GM23248 (cell line): ENCODE measurements at places on chromosomes 12 and 14. TPM values are rescaled to one million over a fixed set of nuclear protein-coding genes. Genes with fewer than 3 reads are reported as not detected.

The SERPINA9 gene
- not detected in 2 replicates for total RNA-seq

The LIN7A gene
- total RNA-seq = 1.0 and 1.5 TPM in 2 replicates

The COQ5 gene
- total RNA-seq = 32.6 and 33.0 TPM in 2 replicates

The BLOC1S1 gene
- total RNA-seq = 47.6 and 110 TPM in 2 replicates

The TDP1 gene
- total RNA-seq = 12.6 and 16.3 TPM in 2 replicates

The NXPH4 gene
- 5.6 and 5.7 TPM in 2 replicates for total RNA-seq

The TSHR gene
- not detected in 2 replicates for total RNA-seq

The TSPAN19 gene
- total RNA-seq = not detected in 2 replicates

The GLI1 gene
- 0.63 and 1.8 TPM in 2 replicates for total RNA-seq

DNA sequence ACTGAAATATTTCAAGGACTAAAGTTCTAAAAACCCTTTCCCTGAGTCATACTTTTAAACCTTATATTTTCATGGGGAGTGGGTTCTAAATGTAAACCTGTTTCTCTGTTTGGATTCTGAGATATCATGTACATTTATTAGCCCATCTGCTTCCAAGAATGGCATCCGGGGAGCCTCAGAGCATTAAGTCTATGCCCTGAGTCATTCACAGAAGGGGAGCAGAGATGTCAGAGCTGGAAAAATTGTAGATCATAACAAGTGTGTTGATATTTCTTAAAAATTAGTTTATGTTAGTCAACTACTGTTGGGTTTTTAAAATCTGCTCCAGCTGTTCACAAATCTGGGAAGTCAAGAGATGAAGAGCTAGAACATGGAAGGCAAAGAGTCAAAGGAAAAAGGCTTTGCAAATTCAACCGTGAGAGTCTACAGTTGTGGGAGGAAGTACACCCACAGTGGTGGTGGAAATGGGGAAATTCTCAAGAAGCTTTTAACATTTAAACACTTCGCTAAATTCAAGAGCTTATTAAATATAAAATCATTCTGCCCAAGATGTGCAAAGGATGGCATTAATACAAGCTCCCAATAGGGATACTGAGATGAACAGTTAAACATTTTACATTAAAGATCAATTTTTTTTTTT lies 70.5 kb upstream of the FLRT2 start:
- no peak for DNase-seq

DNA sequence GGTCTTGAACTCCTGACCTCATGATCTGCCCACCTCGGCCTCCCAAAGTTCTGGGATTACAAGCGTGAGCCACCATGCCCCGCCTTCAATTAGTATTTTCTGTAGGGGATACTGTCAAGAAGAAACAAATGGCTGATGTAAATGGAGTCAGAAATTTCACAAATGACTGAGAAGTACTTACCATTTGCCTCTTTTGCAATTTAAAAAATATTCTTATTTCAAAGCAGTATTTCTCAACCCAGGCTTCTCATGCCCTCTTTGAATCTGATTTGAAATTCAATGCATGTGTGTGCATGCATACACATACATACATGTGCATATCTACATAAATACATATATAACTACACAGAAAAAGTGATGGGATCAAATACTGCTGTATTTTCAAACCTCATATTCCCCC lies 4.4 kb downstream of the PSMA6 start:
- DNase-seq = peak; percentile 30

- DNase-seq = peak; percentile 94
Observed at GRCh38 chr12:13573698-13574321, 377.3 kb downstream of the EMP1 start.

- DNase-seq = no peak
Observed at GRCh38 chr12:112096070-112096469, 12.5 kb downstream of the NAA25 start.

- no peak for DNase-seq
Observed at GRCh38 chr14:71270111-71270510, 362.9 kb downstream of the PCNX1 start.

DNA sequence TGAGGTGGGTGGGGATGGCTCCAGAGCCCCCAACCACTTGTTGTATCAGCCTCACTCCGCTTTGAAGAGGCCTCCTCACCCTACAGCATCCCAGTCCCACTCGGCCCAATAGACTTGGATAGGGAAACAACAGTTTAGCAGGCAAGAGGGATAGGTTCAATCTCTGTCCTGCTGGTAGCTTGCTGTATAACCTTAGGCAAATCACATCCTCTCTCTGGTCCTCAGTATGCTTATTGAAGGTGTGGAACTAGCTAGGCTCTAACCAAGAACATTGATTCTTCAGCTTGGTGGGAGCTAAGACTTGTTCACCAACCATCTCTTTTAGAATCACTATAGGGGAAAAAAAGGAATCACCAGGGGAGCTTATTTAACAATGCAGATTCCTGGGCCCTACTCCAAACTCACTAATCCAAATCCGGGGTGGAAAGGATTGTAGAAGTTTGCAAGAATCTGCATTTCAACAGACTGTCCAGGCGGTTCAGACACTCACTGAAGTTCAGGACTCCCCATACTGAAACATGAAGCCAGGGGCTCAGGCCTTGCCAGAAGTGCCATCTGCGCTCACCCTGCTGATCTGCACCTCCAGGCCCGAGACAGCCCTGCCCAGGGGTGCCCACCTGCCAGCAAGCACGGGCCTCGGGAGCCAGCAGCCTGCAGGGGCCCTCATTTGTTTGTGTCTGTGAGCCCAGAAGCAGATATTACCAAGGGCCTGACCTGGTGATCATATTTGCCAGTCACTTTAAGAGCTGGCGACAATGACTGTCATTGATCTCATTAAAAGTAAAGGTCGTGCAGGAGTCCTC lies 113.0 kb downstream of the ADCK1 start:
- no peak for DNase-seq

GRCh38 chr12:107564946-107565345 lies 120.7 kb upstream of the PWP1 start:
- DNase-seq = peak; percentile 52

DNA sequence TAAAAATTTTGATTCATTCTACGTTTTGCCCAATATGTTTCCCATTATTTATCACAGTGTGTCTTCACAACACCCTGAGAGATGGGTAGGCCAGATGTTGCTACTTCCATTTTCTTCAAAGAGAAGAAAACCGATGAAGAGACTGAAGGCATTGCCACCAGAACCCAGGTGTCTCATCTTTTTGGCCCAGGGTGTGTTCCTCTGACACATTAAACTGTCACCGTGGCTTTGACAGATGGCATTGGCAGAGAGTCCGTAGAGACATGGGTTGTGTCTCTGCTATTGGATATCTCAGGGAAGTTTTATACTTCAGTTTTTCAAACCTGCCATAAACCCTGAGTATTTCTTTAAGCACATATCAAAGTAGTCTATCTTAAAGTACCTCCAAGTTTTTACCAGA lies 11.3 kb upstream of the NUDT4 start:
- DNase-seq = no peak
